ENCODE measurements at places on chromosomes 3 and 15. TPM values are rescaled to one million over a fixed set of nuclear protein-coding genes. Genes with fewer than 3 reads are reported as not detected.

SLC2A2 gene
- not detected for total RNA-seq

SLC7A14 gene
- total RNA-seq, result 0.62 TPM

KLHL40 gene
- total RNA-seq, result not detected

CADM2 gene
- 21.3 TPM for total RNA-seq

ADCY5 gene
- 26.8 TPM for total RNA-seq

RNU5B-1 gene
- not detected for total RNA-seq

SERPINI2 gene
- not detected for total RNA-seq

NDN gene
- 45.1 TPM for total RNA-seq

SHQ1 gene
- 27.2 TPM for total RNA-seq

CLDN16 gene
- not detected for total RNA-seq

SPTBN5 gene
- total RNA-seq, result 2.0 TPM

NME9 gene
- total RNA-seq, result not detected

SLCO2A1 gene
- total RNA-seq, result 2.3 TPM

TF gene
- total RNA-seq, result 9.3 TPM

COL6A5 gene
- total RNA-seq, result 0.02 TPM

ADAMTSL3 gene
- 1.1 TPM for total RNA-seq

SPINT1 gene
- 144 TPM for total RNA-seq

STRIT1 gene
- 0.33 TPM for total RNA-seq

All from WTC11 (cell line).